ENCODE measurements at places on chromosomes 16 and 17. TPM values are rescaled to one million over a fixed set of nuclear protein-coding genes. Genes with fewer than 3 reads are reported as not detected.

The SCN4A gene
- polyA plus RNA-seq = 1.0 TPM

The DHX58 gene
- polyA plus RNA-seq = 13.9 TPM

The SKAP1 gene
- 2.0 TPM for polyA plus RNA-seq

The ITGAD gene
- polyA plus RNA-seq = 0.03 TPM

The WRAP53 gene
- 10.3 TPM for polyA plus RNA-seq

The CLEC3A gene
- not detected for polyA plus RNA-seq

The GNGT2 gene
- polyA plus RNA-seq = 3.0 TPM

GRCh38 chr17:36024106-36024869, 6.5 kb upstream of the CCL23 start:
- no peak for DNase-seq

DNA sequence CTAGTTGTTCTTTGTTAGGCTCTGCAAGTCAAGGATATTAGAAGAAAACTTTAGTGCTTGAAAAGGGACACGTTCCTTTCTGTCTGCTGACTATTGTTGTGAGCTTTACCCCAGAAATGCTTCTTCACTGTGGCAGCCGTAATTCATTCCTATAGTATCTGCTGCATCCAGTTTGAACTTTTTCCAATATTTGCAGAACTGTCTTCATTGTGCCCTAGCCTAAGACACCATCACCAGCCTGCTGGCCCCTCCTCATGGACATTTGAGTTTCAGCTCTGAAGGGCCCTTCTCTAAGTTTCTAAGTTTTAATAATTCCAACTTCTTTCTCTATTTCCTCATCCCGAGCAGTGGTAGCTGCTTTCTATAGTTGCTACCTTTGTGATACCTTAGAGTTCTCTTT, 91.7 kb downstream of the SLC39A11 start:
- no peak for DNase-seq

- no peak for DNase-seq
These were observed 56.4 kb downstream of the VAT1L start for GRCh38 chr16:77844801-77845200.

DNA sequence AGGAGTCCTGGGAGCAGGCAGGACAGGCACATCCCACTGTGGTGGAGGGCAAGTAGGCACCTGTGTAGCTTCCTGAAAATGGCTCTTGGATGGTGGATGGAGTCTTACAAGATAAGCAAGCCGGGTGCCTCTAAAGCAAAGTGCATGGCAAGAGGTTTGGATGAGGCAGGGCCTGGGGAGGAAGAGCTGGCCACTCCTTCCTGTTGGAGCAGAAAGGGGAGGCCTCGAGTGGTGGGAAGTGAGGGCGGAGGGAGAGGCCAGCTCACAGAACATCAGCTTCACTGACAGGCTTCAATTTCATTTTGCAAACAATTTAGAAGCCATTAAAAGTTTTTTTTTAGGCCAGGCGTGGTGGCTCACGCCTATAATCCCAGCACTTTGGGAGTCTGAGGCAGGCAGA, 31.0 kb downstream of the CD300A start:
- DNase-seq = no peak
